ENCODE measurements at places on chromosomes 1 and 21.

DNA sequence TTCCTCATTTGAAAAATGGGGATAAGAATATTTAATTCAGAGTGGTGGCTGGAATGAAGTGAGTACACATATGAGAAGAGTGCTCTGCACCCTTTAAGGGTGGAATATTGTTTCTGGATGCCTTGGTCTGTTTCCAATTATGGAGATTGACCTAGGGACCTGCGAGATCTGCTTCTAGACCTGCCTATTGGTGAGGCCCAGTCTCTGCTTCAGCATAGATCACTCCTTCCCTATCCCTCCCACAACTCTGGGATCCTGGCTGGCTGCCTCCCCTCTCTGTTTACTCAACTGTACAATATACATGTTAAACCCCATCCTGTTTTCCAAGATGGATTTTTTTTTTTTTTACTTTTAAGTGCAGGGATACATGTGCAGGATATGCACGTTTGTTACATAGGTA, 6.4 kb upstream of the LDLRAD1 start:
- no peak for DNase-seq

DNA sequence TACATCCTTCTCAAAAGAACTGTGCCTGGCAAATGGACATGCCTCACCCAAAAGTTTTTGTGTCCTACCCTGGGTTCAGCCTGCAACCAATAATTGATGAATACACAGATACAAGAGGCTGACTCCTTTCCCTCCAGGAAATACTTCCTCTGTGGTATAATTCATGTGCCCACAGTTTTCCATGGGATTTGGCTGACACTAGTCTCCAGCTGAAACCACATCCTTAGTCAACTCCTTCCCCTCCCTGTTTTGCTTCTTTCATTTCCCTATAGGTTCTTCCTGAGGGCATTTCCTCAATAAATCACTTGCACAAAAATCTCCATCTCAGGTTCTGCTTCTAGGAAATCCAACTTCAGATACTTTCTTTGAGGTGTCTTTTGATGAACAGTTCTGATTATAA, 436.6 kb upstream of the C1orf87 start:
- DNase-seq = no peak

GRCh38 chr1:168520832-168521231, 23.0 kb downstream of the XCL2 start:
- DNase-seq = no peak

- no peak for DNase-seq
Observed at GRCh38 chr21:29649406-29649814, 290.4 kb downstream of the GRIK1 start.

DNA sequence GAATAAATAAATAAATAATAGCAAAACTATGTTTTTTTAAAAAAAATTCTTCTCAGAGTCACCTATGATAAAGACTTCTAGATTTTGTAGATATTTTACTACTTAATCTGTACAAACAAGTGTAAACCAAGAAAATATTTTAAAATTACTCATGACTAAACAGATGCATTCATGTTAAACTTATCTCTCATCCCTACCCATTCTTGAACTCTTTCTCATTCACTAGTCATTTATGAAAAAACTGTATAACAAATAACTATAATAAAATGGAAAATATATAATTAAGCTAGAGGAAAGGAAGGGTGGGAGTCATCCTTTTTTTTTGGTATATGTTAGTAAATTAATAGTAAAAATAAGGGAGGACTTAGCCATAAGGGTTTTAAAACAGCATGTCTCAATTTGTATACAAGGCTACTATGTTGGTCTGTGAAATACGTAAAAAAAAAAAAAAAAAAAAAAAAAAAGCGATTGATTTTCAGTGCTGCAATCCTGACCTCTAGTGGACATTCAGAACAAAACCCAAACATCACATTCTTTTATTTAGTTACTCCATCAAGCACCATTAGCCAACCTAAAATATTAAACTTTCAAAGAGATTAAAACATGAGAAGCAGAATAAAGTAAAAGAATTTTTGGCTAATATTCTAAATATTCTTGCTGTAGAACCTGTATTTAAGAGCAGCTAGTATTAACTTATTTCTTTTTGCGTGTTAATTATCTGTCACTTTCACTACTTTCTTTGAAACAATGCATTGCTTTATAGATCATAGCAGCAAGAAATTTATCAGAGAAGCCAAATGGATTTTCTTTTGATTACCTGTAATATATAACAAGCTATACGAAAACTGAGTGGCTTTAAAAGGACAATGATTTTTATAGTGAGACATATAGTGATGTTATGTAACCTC, 255.8 kb upstream of the CACYBP start:
- DNase-seq = no peak

DNA sequence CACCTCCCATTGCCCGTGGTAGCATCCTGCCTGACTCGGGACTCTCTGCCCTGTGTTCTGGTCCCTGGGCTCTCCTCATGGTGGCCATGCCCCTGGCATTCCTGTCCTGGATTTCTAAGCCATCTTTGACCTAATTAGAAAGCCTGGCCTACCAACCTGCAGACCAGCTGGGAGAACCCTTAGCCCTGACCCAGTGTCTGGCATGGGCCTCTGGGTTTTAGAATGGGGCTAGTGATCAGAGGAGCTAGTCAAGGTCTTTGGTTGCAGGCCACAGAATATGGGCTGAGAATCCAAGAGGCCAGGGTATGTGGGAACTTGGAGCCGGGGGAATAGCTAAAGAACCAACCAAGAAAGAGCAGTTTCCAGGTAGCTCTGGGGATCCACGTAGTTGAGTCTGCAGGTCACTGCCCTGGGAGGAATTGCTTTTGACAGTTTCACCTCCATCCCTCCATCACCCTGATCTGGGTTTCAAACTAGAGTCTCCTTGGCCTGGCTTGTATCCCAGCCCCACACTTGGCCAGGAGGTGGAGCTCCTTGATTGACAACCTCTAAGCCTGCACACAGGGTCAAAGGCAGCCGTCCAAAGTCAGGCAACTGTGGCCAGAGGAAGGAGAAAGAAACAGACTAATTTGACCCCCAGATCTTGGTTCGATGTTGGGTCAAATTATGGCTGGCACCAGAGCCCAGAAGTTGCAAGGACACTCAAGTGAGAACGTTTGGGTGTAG, 54.7 kb upstream of the ABCG1 start:
- DNase-seq = peak; percentile 38

- DNase-seq = no peak
Observed at GRCh38 chr1:213622365-213623063, 365.3 kb upstream of the PROX1 start.

- DNase-seq = no peak
Observed at GRCh38 chr1:209268479-209268878, 315.0 kb upstream of the CAMK1G start.

GRCh38 chr1:156413391-156414246, 44.6 kb downstream of the RHBG start:
- no peak for DNase-seq

DNA sequence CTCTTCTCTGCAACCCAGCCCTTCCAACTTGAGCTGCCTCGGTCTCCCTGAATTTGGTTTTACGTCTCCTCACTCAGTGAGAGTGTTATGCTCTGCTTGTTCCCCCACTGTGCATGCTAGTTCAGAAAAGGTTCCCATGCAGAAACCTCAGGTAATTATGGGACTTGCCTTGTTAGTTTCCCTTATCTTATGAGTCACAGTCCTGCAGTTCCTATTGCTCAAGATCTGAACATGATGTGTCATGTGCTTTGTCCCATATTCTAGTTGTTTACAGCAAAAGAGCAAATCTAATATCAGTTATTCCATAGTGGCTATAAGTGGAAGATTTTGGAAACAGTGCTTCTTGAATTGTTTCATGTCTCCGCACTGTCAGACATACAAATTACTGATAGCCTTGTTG, 74.4 kb downstream of the DUSP10 start:
- no peak for DNase-seq

DNA sequence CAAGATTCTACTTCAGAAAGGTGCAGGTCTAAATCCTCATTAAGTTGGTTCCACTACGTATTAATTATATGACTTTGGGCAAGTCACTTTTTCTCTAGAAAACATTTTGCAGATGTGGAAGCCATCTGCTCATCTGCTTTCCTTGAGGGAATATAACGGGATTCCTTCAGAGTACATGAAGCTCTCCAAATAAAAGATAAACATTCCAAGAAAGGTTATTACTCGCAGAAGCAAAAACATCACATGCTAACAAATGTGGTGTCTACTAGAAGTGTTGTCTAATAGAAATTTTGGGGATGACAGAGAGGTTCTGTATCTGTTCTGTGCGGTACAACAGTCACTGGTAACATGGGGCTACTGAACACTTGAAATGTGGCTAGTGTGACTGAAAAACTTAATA, 60.2 kb downstream of the NIBAN1 start:
- no peak for DNase-seq

DNA sequence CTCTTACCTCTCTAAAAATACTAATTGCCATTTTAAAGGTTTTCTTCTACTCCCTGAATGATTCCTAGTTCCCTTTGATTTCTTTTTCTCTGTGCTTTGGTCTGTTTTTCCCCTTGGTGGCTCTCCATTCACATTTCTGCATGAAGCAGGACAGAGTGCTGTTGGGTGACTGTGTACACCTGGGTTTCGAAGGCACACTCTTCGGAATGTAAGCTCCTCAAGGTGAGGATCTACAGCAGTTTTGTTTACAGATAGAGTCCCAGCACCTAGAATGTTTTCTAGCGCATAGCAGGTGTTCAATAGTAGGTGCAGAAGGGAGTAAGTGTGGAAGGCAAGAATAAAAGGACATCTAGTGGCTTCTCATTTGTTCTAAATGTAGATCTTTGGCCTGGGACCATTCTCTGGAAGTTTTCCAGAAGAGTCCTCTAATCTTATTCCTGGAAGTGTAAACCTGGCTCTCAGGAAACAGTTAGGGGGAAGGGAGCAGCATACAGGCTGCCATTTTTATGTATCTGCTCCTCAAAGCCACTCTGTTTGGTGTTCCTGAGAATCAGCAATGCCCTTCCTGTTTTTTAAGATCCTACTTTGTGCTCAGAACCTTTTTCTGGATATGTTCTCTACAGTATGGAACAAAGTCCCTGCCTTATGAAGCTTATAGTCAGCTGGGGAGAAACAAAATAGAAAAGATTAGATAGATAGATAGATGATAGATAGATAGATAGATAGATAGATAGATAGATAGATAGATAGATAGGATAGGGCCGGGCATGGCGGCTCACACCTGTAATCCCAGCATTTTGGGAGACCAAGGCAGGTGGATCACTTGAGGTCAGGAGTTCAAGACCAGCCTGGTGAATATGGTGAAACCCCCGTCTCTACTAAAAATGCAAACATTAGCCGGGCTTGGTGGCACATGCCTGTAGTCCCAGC, 22.8 kb upstream of the EFNA1 start:
- no peak for DNase-seq

GRCh38 chr1:205680073-205680851, at the start of gene SLC45A3:
SLC45A3 (minus strand) TSS chr1:205680509; CDS start chr1:205664656, 15,853 bp downstream.
- DNase-seq = no peak

DNA sequence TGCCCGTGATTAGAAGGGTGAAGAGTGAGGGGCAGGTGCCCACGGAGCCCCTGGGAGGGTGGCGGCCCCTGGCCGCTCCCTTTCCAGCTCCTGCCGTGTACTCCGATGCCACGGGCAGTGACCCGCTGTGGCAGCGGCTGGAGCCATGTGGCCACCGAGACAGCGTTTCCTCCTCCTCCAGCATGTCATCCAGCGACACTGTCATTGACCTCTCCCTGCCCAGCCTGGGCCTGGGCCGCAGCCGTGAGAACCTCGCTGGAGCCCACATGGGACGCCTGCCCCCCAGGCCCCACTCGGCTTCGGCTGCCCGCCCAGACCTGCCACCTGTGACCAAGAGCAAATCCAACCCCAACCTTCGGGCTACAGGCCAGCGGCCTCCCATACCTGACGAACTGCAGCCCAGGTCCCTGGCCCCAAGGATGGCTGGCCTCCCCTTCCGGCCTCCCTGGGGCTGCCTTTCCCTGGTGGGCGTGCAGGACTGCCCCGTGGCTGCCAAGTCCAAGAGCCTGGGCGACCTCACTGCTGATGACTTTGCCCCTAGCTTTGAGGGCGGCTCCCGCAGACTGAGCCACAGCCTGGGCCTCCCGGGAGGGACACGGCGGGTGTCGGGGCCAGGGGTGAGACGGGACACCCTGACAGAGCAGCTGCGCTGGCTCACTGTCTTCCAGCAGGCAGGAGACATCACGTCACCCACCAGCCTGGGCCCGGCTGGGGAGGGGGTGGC, 22.0 kb downstream of the PANK4 start:
- DNase-seq = no peak

DNA sequence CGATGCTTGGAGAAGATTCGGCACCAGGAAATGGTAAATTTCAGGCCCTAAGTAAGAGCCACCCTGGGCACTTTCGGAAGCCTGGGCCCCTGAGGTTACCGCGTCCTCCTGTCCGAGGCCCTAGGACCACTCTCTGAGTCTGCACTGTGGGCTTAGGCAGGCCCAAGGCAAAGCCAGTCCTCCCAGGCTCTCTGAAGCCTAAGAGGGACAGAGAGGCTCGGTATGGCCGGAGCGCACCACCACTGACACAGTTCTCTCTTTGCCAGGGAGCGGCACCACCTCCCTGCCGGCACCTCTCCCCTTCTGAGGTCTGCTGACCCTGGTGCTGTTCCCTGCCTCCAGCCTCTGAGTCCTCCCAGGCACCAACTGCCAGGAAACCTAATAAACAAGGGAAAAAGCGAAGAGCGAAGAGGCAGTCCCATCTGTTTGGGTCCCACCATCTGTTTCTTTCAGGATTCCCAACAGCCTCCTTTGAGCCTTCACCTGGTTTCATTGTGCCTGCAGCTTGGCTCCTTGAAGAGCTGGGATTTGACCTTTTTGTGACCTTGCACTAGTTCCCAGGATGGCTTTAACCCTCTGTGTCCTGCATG, 57.7 kb downstream of the VWA5B1 start:
- no peak for DNase-seq

DNA sequence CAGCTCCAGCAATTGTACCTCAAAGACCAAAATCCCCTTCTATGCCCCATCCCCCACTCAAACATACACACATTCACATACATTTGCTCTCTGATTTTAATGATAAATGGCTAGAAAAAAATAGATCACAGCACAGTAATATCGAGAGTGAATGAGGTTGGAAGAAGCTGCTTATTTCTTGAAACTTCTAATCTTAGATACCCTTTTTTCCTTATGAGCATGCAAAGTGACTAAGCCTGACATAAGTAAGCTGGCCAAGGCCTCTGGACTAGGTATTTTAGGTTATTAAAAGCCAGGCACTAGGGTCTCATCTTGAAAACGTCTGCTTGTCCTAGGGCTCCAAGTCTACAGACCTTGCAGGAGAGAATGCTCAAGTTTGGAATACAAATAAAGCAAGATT, 133.6 kb downstream of the TGFBR3 start:
- no peak for DNase-seq

DNA sequence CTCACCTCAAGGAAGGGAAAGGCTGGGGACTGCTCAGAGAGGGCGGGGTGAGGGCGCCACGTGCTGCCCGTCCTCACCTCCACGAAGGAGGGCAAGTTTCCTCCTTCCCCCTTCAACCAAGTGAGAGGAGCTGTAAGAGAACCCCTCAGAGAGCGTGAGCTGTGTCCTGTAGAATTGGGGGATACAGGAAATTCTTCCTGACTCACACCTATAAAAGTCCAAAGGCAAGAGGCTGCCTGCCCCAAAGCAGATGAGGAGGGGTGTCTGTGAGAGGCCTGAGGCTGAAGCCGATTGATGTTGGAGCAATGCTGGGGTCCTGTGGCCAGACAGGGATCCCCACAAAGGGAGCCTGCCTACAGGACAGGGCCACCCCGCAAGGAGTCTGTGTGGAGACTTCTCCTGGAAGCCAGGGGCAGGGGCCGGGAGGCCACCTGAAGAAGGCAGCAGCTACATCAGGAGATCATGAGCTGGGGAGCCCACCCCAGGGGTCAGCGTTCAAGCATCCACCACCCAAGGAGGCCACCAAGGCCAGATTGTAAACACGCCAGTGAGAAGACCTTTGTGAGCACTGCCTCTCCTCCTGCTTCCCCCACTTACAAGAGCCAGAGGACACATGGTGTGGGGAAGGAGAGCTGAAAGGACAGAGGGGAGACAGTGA, 27.7 kb downstream of the S100A6 start:
- DNase-seq = no peak

- no peak for DNase-seq
Observed at GRCh38 chr1:36328713-36329112, 5.3 kb upstream of the EVA1B start.
